A673 (cell line): ENCODE measurements at places on chromosomes 12 and 14. TPM values are rescaled to one million over a fixed set of nuclear protein-coding genes. Genes with fewer than 3 reads are reported as not detected.

DNA sequence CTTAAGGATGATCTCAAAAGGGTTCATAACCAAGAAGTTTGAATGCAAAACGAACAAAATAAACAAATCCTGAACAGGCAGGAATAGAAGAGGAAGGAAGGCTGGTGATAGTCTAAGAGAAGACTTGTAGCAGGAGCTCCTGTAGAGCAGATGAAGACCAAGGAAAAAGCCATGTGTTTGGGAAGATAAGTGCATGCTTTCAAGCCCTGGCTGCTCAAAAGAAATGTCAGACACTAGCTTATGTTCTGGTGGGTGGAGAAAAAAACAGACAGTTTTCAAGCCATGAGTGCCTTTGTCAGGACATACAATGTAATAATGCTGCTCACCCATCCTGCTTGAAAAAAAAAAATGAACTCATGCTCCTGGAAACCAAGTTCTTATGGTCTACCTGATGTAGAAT is 27.4 kb downstream of the TAOK3 start:
- DNase-seq: no peak
- peaks cover 35% of the 10 kb centered on the region for H3K4me1 ChIP-seq
- H3K4me3 ChIP-seq: no peak overlapping the region
- H3K36me3 ChIP-seq: no peaks in the 10 kb centered on the region
- no peaks in the 10 kb centered on the region for H3K27me3 ChIP-seq

GRCh38 chr14:29895591-29896083 is 32.0 kb downstream of the PRKD1 start:
- no peak for DNase-seq
- no peak overlapping the region for H3K4me3 ChIP-seq
- no peaks in the 10 kb centered on the region for H3K27me3 ChIP-seq
- H3K4me1 ChIP-seq: peaks cover 8% of the 10 kb centered on the region
- H3K27ac ChIP-seq: peak overlapping the region; percentile 2

DNA sequence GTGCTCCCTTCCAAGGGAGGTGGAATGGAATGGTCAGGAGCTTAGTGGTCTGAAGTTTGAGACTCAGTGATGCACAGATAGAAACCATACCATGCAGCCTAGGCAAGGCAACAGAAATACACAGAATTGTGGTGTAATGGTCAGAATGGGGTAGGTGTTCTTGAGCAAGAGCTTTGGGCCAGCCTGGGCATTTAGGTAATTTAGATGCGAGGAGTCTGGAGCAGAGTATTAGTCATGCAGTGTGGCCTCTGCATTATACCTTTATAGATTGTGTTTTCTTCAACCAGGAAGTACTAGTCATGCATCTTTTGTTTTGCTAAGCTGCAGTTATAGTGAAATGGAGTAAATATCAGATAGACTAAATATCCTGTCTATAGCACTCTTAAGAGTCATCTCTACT is 118.3 kb downstream of the DAAM1 start:
- H3K27me3 ChIP-seq: no peaks in the 10 kb centered on the region
- H3K27ac ChIP-seq: no peak overlapping the region
- no peak for DNase-seq
- H3K36me3 ChIP-seq: no peaks in the 10 kb centered on the region
- no peak overlapping the region for H3K4me3 ChIP-seq

DNA sequence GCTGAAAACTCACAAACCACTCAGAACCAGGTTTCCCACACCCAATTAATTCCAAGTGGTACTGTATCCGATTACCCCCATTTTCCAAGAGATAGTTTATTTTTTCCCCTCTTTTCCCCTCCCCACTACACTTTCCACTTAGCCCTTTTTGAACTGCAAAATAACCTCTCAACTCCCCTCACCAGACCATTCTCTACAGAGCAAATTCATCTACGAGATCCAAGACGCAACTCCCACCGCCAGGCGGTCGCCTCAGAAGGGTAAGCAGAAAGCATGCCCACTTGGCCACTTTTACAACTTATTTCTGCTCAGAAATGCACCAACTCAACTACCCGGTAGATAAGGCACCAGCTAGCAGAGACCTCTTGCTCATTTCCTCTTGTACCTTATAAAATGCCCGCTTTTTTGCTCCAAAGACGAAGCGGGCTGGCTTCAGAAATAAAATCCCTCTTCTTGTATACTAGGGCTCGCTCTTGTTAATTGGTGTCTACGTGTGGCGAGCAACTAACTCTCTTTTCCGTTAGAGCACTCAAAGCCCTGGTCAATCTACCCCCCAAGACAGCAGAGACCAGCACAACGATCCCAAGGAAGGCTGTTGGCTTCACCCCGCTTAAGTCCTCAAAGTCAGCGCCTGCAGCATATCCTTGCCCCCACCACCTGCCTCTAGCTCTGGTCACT is 910 bp upstream of the SRP54 start:
- peak overlapping the region; percentile 99 for H3K27ac ChIP-seq
- DNase-seq: peak; percentile 59
- H3K36me3 ChIP-seq: no peaks in the 10 kb centered on the region
- peaks cover 24% of the 10 kb centered on the region for H3K4me1 ChIP-seq
- H3K27me3 ChIP-seq: no peaks in the 10 kb centered on the region

- H3K36me3 ChIP-seq: no peaks in the 10 kb centered on the region
- H3K27me3 ChIP-seq: no peaks in the 10 kb centered on the region
- peak overlapping the region; percentile 40 for H3K27ac ChIP-seq
- peak overlapping the region; percentile 40 for H3K4me3 ChIP-seq
These were observed 1494.7 kb upstream of the TMEM132C start for GRCh38 chr12:126772171-126772864.

DNA sequence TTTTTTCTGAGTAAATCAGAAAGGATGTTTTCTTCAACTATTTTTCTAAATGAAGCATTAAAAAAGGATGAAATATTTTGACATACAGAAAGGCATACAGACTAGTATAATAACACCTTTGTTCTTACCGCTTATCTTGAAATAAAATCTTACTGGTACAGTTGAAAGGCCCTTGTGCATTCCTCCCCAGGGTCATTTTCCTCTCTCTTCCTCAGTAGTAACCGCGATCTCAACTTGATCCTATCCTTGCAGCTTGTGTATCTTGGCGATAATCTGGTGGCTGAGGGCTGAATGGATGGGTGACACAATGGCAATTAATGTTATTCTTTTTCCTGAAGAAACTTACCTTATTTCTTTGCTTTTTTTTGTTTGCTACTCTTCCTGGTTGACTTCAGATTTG is 18.5 kb downstream of the GAS2L3 start:
- H3K27me3 ChIP-seq: no peaks in the 10 kb centered on the region
- H3K4me3 ChIP-seq: no peak overlapping the region
- H3K4me1 ChIP-seq: peaks cover 23% of the 10 kb centered on the region
- H3K36me3 ChIP-seq: no peaks in the 10 kb centered on the region

GRCh38 chr12:31729705-31730104 is 884 bp upstream of the AMN1 start:
- H3K36me3 ChIP-seq: no peaks in the 10 kb centered on the region
- no peaks in the 10 kb centered on the region for H3K27me3 ChIP-seq
- peaks cover 20% of the 10 kb centered on the region for H3K4me1 ChIP-seq
- H3K4me3 ChIP-seq: peak overlapping the region; percentile 66
- no peak for DNase-seq
- peak overlapping the region; percentile 89 for H3K27ac ChIP-seq

DNA sequence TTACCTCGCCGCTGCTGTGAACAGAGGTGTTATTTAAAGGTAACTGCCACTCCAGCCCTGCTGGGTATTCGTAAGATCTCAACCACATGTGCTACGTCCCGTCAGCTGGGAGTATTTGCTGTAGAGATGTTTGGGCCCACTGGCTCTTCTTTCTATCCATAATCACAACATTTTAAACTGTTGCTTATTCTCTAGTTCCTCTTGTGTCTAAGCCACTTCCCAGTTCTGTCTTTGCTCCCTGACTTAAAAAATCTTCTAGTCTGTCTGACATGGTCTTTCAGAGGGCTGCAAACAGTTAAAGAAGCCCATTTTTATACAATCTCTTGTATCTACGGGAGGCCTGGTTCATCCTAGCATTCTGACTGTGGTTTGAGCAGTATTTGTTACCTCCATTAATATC is 33.2 kb upstream of the HELB start:
- H3K36me3 ChIP-seq: no peaks in the 10 kb centered on the region
- H3K27me3 ChIP-seq: no peaks in the 10 kb centered on the region
- DNase-seq: no peak
- no peak overlapping the region for H3K27ac ChIP-seq
- H3K4me3 ChIP-seq: no peak overlapping the region
- no peaks in the 10 kb centered on the region for H3K4me1 ChIP-seq

DNA sequence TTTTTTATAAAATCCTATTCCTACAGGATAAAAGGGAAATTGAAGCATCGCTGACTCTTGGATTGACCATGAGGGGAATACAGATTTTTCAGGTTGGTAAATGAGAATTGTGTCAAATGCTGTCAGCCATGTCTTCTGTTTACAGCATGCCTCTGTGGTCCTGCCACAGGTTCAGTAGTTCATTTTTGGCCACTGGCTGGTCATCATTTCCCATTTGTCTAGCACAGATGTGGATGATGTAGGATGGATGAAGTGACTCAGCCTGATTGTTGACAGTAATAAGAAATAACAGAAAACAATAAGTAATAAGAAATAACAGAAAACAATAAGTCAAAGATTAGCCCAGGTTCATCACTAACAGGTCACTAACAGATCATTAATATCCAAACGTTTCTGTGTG is 59.8 kb downstream of the FRMD6 start:
- H3K4me3 ChIP-seq: no peak overlapping the region
- H3K36me3 ChIP-seq: peaks cover 17% of the 10 kb centered on the region
- no peaks in the 10 kb centered on the region for H3K4me1 ChIP-seq
- no peaks in the 10 kb centered on the region for H3K27me3 ChIP-seq
- H3K27ac ChIP-seq: no peak overlapping the region
- DNase-seq: no peak

DNA sequence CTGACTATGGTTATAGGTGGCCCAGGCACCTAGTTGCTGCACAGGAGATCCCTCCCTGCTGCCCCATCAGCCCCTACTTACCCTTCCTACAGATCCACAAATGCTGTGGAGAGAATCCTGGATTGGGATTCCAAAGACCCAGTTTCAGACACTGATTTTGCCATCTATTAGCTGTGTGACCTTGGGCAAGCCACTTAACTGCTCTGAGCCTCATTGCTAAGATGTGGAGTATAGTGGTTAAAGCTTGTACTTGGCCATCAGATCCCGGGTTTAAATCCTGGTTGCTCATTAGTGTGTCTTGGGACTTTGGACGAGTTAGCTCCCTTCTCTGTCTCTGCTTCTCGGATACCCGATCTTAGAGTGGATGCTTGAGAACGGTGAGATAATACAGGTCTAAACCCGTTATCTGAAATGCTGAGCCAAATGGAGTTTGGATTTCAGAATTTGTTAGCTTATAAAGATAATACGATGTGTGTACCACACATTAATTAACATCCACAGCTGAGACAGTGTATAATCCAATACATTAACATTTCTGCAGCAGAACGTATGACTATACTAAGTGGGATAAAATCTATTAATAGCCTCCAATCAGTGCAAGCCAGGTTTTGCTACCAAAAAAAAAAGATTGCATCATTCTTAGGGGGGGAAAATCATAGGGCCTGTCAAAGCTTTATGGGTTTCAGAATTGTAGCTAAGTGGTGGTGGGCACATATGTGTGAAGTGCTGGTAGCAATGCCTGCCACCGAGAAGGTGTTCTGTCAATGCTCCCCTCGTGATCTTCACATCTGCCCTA is 16.0 kb downstream of the PROX2 start:
- H3K27me3 ChIP-seq: no peaks in the 10 kb centered on the region
- no peak for DNase-seq
- H3K36me3 ChIP-seq: no peaks in the 10 kb centered on the region
- peaks cover 4% of the 10 kb centered on the region for H3K4me1 ChIP-seq

DNA sequence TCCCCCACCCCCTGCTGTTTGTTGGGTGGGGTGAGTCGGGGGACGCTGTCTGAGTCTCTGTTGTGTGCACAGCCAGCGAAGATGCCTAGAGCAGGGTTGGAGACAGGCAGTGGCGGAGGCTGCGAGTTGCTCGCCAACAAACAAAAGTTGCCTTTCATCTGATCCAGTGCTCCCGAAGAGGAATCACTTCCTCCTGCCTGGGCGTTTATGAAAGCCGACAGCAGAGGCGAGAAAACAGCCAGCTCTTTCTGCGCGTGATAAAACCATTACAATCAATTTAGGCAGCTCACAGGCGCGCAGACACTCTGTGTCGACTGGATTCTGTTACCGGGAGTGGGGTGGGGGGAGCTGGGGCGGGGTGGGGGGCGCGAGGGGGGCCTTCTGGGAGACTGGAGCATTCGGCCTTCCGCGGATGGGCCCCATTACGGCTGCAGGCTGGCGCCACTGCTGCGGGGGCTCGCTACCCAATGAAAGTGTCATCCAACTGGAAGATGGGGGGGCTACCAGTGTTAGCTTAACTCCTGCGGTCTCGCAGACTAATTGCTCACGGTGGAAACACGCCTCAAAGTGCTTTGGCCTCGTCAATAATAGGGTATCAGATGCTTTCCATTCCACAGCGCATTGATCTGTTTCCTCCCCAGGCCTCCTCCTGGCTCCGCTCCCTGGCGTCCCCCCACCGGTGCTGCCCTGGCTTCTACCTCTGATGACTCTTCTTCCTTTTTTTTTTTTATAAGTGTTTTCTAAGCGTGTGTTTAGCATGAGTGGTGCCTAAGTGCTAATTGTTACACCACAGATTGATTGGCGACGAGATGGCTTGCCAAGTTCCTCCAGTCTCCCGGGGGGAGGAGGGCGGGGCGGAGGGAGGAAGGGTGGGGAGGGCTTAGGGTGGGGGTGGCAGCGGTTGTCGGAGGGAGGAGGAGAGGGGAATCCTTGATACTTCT is 678.4 kb downstream of the MED13L start:
- H3K36me3 ChIP-seq: no peaks in the 10 kb centered on the region
- no peaks in the 10 kb centered on the region for H3K4me1 ChIP-seq
- H3K27ac ChIP-seq: no peak overlapping the region
- no peaks in the 10 kb centered on the region for H3K27me3 ChIP-seq

DNA sequence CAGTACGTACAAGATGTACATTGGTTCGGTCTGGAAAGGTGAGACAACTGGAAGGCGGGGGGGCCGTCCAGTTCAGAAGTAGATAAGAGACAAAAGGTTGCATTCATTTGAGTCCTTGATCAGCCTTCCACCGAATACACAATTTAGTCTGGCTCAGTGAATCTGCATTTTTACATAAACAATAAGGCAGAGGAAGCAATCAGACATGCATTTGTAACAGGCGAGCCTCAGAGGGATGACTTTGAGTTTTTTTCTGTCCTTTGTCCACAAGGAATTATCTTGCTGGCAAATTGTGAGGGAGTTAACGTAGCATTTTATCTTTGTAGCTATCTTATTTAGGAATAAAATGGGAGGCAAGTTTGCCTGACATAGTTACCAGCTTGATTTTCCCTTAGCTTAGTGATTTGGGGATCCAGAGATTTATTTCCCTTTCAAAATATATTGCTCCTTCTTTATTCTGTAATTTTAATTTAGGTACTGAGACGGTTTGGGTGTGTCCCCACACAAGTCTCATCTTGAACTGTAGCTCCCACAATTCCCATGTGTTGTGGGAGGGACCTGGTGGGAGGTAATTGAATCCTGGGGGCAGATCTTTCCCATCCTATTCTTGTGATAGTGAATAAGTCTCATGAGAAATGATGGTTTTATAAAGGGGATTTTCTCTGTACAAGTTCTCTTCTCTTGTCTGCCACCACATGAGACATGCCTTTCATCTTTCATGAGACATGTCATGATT is 59.4 kb downstream of the TESPA1 start:
- H3K36me3 ChIP-seq: no peaks in the 10 kb centered on the region
- no peak overlapping the region for H3K27ac ChIP-seq
- H3K4me1 ChIP-seq: no peaks in the 10 kb centered on the region
- no peak overlapping the region for H3K4me3 ChIP-seq

GRCh38 chr14:74442757-74443156 is 16.7 kb upstream of the SYNDIG1L start:
- peaks cover 12% of the 10 kb centered on the region for H3K27me3 ChIP-seq
- DNase-seq: no peak
- no peaks in the 10 kb centered on the region for H3K36me3 ChIP-seq
- no peaks in the 10 kb centered on the region for H3K4me1 ChIP-seq
- H3K4me3 ChIP-seq: no peak overlapping the region

The PZP gene
- total RNA-seq: not detected in 2 replicates

The MDGA2 gene
- not detected in 2 replicates for total RNA-seq

The NOVA1 gene
- 13.4 and 16.0 TPM in 2 replicates for total RNA-seq

The FAM161B gene
- 1.7 and 1.9 TPM in 2 replicates for total RNA-seq

The ST8SIA1 gene
- 0.17 and 0.28 TPM in 2 replicates for total RNA-seq
